ENCODE measurements at places on chromosomes 11 and 22.

DNA sequence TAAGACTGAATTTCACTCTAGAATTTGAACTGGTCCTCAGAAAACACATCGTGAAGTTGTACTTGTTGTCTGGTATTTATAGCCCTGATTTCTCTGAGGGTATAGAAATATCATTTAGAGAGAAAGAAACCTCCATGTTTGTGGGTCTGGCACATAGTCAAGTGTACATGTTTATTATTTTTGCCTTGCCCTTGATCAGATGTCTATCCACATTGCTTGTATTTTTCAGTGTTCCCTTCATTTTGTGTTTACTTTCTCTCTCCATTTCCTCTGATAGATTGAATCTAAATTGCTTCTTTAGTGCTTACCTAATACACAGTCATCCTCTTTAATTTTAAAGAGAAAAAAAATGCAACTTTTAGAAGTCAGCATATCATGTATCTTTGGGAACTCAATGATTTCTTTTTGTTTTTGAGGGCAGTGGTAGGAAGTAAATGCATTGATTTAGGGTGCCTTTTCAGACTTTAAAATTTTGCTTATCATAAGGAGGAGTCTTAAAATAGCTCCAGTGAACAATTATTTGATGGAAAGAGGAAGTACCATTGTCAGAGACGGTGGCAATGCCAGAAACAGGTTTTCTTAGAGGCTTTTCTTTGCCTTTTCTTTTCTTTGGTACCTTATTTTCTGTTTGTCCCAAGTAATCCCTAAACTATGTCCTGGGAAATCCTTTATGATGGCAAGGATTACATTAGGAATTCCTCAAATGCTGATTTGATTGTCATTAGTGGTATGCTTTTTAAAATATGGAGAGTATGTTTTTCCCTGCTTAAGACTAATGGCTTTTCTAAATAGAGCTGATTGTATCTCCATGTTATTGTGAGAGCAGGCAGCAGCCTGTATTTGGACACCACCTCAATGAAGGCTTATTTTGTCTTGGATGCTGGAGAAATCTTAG, 29.8 kb upstream of the TECTA start:
- DNase-seq = no peak

- no peak for DNase-seq
Measured at GRCh38 chr22:30373331-30374325, 13.6 kb downstream of the RNF215 start.

DNA sequence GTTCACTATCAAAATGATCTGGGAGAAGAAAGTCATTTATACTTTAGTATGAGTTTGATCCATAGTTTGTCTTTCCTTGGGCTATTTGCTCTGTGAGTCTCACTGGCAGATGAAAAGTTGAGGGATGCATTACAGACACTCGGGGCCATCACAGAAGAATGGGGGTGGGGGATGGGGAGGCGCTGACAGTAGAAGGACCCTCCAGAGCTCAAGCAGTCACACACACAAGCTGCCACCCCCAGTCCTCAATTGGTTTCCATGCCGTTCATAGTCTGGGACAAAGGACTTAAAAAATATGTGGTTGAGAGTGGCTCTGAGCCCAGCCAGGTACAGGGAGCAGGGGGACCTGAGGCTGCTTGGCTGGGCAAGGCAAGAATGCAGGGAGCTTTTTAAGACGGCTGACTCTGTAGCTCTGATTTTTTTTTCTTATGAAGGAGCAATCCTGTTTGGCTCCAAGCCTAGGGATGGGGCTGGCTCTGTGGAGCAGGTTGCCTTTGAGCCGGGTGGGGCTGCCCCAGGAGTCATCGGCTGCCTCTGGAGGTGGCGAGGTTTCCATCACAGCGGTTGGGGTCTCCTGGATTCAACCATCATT, 13.3 kb upstream of the ANO1 start:
- no peak for DNase-seq

GRCh38 chr11:113377681-113378412, 9.7 kb upstream of the ANKK1 start:
- DNase-seq = no peak

- no peak for DNase-seq
Measured at GRCh38 chr11:128467041-128467440, 120.3 kb downstream of the ETS1 start.
